T-cell (primary cell): ENCODE measurements at places on chromosomes 3 and 15.

DNA sequence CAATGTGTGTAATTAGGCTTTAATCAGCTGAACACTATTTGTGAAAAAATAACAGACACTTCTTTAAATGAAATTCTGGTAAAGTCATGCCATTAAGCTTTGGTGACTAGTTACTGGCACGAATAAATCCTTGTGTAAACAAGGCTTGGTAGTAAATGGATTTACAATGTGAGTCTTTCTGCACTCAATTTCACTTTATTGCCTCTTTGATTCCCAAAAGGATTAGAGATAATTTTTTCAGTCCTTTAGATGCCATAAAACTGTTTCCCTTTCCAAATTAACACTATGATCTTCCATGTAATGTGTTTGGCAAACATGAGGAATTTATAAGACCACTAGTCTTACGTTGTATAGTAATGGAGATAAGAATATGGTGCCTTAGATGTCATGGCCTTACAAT, 339.5 kb upstream of the DNAJC19 start:
- H3K4me1 ChIP-seq, result no peaks in the 10 kb centered on the region
- DNase-seq, result no peak
- no peak overlapping the region for H3K4me3 ChIP-seq
- H3K36me3 ChIP-seq, result no peaks in the 10 kb centered on the region

DNA sequence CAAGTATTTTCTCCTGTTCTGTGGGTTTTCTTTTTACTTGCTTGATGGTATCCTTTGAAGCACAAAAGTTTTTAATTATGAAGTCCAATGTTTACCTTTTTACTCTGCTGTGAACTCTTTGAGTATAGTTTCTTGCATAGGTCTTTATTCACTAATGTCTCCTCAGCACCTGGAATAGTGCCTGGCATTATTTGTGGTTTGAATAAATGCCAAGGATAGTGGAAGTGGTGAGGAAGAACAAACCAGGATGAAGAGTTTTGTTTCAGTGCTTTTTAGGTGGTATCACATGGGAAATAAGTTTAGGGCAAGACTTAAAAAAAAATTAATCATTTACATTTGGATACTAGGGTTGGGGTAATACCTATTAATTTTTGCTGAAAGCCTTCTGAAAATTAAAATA, 25.7 kb downstream of the GPD1L start:
- peaks cover 10% of the 10 kb centered on the region for H3K36me3 ChIP-seq
- no peaks in the 10 kb centered on the region for H3K4me1 ChIP-seq
- H3K27ac ChIP-seq, result no peak overlapping the region
- no peak for DNase-seq

DNA sequence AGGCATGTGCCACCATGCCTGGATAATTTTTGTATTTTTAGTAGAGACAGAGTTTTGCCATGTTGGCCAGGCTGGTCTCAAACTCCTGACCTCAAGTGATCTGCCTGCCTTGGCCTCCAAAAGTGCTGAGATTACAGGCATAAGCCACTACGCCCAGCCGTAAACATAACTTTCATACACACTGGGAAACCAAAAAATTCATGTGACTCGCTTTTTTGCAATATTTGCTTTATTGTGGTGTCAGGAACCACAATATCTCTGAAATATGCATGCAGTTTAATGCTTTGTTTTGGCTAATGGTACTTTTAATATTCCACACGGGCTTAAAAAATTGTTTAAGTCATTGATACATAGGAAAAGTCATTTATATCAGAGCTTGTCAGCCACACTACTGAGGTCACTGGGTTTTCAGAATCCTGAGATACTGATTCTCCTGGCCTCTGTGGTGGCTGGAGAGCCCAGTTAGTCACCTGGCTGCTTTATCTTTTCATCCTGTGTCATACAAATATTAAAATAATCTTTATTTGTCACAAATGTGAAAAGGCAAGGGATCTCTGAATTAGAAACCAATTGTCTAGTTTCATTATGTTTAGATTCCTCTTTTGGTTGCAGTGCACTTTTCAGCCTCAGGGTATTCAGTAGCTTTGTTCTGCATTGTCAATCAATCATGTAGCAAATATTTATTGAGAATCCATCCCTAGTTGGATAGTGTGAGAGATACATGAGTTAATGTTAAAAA, 10.0 kb downstream of the TMEM62 start:
- no peak for DNase-seq
- no peaks in the 10 kb centered on the region for H3K4me1 ChIP-seq
- H3K36me3 ChIP-seq, result no peaks in the 10 kb centered on the region
- no peaks in the 10 kb centered on the region for H3K27me3 ChIP-seq
- H3K4me3 ChIP-seq, result no peak overlapping the region
- H3K27ac ChIP-seq, result no peak overlapping the region

- H3K36me3 ChIP-seq, result no peaks in the 10 kb centered on the region
- H3K4me3 ChIP-seq, result no peak overlapping the region
- H3K27ac ChIP-seq, result no peak overlapping the region
- no peak for DNase-seq
- H3K27me3 ChIP-seq, result no peaks in the 10 kb centered on the region
- no peaks in the 10 kb centered on the region for H3K4me1 ChIP-seq
Observed at GRCh38 chr3:73449774-73450173, 175.0 kb downstream of the PDZRN3 start.
